ENCODE measurements at places on chromosomes 1 and 21.

DNA sequence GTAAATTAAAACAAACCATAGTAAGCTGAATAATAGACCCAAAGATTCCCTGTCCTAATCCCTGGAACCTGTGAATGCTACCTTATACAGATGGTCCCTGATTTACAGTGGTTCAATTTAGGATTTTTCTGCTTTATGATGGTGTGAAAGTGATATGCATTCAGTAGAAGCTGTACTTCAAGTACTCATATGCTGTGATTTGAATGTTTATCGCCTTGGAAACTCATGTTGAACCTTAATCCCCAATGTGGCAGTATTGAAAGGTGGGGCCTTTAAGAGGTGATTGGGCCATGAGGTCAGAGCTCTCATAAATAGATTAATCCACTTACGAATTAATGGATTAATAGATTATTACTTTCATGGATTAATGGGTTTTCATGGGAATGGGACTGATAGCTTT lies 10.6 kb upstream of the RRP15 start:
- no peak for DNase-seq

GRCh38 chr1:19452221-19452663 lies 33.1 kb downstream of the CAPZB start:
- no peak for DNase-seq

GRCh38 chr1:77446841-77447555 lies 165.2 kb downstream of the AK5 start:
- DNase-seq: no peak

DNA sequence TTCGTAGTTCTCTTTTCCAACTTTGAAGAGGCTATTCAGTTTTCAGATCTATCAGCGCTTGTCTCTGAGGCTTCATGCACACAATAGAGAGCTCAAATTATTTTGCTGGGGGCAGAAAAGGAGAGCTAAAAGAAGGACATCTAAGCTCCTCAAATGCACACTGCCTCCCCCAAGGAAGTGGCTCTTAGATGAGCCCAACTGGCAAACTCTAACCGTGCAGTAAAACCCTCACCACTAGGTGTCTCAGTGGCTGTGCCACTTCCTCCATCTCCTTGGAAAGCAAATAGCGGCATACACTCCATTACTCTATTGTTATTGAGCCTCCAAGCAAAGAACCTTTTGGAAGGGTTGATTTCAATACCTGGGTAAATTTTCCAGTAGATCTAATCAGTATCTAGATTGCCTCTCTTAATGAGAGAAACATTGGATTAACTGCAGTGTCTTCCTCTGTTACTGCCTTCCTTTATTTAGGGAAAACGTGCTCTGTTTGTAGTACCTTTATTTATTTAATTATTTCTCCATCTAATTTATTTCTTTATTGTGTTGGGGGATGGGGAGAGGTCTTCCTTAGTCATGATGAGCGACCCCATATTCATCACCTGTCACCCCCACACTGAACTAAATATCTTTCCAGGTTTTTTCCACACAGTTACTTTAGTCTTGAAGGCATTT lies 9.2 kb upstream of the SFPQ start:
- DNase-seq: peak; percentile 84

DNA sequence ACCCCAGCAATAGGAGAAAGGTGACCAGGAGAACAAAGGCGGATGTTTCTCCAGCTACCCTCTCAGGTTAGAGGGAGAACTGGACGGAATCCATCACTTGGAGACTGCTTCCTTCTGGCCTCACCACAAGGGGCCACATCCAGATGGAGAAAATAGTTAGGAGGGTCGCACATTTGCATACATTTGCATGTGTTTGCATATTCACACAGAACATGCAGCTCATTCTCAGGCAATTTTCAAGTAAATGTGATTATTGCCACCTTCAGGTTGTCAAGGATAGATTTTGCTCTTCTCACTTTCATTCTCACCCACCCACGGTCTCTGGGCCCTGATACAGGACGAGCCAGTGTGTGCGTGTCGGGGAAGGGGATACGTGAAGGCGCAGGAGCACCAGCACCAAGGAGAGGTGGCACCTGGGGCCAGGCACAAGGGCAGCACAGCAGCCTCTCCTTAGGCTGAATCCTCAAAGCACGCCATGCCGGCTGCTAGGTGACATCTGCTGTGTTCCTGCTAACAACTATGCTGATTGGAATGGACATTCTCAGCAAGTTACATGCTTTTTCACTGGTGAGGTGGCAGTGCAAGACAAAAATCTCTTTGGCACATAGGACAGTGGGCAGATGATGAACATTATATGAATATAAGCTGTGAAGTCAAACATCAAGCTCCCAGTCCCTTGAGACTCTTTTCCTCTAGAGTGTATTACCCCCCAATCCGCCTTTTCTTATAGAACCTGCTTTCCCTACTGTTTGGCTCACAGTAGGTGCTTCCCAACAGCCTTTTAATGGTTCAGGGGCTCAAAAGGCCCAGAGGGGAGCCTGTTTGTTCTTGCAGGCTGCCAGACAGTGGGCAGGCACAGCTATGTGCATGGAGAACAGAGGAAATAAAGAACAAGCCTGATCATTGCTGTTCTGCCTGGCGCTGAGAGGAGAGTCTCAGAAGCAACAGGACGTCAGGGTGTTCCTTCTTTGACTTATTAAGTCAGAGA lies 14.3 kb downstream of the ACKR1 start:
- DNase-seq: no peak

GRCh38 chr21:46675595-46676280 lies 40.3 kb downstream of the PRMT2 start:
- DNase-seq: no peak

- DNase-seq: no peak
Observed at GRCh38 chr1:21322681-21323016, 32.4 kb upstream of the ECE1 start.

DNA sequence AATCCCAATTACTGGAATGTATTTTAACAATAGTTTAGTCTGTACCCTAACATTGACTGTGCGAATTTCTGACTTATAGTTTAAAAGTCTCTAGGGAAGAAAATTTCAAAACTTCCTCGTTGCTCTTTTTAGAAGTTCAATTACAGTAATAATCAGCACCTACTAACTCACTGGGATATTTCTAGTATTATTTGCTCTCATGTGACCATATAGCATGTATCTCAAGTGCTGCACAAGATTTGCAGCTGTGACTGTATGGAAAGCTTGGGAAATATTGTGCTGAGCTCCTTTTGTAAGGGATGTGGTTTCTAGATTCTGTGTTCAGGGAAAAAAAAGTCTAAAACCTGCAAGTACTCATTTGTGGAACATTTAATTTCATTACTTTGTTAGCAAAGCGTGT lies 153.1 kb downstream of the ST6GALNAC3 start:
- no peak for DNase-seq

- DNase-seq: no peak
Observed at GRCh38 chr1:231428377-231428776, 6.3 kb upstream of the EGLN1 start.

- DNase-seq: no peak
Observed at GRCh38 chr1:167671727-167672511, 41.9 kb downstream of the RCSD1 start.

DNA sequence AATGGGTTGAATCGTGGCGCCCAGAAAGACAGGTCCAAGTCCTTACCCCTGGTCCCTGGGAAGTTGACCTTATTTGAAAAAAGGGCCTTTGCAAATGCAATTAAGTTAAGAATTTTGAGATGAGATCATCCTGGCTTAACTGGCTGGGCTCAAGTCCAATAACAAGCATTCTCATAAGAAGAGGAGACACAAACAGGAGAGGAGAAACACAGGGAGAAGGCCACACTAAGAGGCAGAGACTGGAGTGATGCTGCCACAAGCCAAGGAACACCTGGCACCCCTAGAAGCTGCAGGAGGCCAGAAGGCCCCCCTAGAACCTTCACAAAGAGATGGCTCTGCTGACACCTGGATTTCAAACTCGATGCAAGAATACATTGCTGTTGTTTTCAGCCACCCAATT lies 44.6 kb downstream of the PDPN start:
- DNase-seq: no peak

GRCh38 chr1:188769181-188769580 lies 1708.5 kb downstream of the BRINP3 start:
- DNase-seq: peak; percentile 78

DNA sequence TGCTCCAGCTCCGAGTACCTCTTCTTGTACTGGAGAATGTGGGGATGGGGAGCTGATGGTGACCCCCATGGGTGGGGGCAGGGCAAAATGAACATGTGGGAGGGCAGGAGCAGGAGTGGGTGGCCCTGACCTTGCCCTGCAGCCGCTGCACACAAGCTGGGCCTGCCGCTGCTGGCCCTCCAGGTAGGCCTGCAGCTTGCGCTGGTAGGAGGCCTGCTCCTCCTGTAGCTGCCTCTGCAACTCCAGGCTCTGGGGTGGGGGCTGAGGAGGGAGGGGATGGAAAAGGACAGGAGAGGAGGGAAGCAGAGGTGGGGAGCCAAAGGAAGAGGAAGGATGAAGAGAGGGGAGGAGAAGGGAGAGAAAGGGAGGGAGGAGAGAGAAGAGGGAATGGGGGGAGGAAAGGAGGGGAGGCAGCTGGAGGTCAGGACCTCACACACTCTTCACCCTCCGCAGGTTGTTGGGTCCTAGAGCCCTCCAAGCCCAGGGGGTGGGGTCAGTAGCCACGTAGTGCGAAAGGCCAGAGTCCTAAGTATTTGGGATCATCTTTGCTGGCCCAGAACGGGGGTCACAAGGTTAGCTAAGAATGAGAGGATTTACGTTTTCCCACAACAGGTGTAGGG lies 22.9 kb downstream of the RNU1-1 start:
- no peak for DNase-seq

GRCh38 chr1:91278754-91279153 lies 125.9 kb downstream of the HFM1 start:
- no peak for DNase-seq

DNA sequence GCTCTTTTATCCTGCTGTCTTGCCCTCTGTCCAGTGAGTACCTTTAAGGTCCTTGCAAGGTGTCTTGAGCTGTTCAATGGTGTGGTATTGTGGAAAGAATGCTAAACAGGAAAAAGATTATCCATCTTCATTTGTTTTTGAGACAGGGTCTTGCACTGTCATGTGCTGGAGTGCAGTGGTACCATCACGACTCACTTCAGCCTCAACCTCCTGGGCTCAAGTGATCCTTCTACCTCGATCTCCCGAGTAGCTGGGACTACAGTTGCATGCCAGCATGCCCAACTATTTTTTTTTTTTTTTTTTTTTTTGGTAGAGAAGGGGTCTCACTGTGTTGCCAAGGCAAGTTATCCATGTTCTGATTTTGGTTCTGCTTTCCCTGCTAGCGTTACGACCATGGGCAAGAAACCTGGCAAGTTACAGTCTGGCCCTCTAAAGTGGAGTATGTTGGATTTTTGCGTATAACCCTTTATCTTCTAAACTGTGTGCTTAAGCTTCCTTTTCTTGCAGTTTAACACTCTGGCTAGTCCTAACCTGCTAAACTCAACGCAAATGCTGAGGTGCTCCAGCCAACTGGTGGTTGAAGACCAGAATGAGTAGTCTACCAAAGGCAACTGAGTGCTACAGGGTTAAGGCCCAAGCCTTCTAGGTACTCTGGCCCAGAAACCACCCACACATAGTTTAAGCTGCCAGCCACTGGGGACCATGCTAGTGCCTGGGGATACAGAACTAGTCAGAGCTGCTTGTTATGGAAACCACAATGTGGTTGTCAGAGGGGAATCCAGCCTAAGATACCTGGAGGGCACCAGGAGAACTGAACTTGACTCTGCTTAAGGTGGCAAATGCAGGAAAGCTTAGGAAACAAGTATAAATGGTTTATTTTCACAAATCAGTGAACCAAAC lies 7.9 kb downstream of the RPL11 start:
- peak; percentile 61 for DNase-seq

GRCh38 chr1:248786156-248786555 lies 30.6 kb upstream of the LYPD8 start:
- no peak for DNase-seq

DNA sequence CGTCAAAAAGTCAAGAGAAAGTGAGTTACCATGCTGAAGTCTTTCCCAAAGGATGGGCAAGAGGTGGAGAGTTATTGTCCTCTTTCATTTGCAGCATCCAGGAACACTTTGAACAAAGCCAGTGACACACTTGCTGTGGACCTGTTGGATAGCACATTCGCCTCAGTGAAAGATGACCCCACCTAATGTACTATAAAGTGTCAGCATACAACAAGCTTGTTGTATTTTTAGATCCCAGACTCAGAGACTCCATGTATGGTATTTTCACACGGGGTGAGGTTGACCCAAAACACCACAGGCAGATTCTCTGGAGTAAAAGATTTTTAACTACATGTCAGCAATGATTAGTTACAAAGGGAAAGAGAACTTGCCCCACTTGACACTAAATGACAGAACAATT lies 273.8 kb downstream of the PTBP2 start:
- no peak for DNase-seq

DNA sequence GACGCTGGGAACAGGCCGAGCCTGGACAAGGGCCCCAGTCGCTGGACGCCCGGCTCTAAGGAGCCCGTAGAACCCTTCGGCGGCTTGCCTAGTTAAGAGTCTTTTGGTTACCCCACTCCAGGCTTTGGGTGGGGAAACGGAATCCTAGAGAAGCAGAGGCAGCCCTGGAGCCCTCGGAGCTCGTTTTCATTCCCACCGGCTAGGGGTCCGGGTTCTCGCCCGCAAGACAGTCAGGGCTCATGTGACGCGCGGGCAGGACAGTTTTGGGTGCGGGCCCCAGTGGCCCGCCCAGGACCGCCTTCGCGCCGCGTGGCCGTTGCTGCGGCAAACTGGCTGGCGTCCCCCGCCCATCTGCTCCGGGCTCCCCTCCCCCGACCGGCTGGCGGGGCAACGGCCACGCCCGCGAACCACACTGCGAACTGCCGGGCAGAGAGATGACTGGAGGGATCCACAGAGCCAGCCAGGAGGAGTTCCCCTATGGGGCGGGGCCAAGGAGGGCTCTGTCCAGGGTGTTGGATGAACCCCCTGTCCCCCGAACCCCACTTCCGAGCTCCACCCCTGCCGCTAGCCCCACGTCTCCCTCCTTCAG lies 829 bp upstream of the HES2 start:
- no peak for DNase-seq

GRCh38 chr1:54342288-54342687 lies 63.9 kb downstream of the SSBP3 start:
- no peak for DNase-seq

DNA sequence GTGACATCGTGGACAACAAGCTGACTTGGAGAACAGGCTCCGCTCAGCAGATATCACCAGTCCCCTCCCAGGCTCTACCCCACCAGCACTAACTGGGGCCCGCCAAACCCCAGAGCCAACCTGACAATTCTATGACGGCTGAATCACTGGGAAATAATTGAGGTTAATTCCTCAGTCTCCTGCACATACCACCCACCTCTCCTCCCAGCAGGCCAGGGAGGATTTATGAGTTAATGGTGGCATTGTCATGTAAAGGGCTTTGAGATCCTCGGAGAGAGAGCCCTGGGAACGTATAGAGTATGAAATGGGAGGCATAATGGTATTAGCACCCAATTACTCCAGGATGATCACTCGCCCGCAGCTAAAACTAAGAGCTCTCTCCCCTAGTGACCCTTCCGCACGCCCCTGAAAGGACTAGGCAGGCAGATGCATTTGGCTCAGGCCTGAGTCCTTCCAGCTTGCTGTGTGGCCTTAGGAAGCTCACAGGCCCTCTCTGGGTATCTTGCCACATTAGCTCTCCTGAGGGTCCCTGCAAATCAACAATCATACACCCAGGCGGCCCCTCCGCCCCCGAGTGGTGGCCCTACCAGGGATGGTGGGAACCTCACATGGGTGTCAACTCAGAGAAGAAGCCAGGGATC lies 27.3 kb upstream of the PAX7 start:
- peak; percentile 64 for DNase-seq
